Esophagus squamous epithelium (tissue), 5 donors: ENCODE measurements at places on chromosomes 1 and 21. TPM values are rescaled to one million over a fixed set of nuclear protein-coding genes. Genes with fewer than 3 reads are reported as not detected.

ZNF695 gene
- 0.15 TPM for total RNA-seq

CPLANE2 gene
- 5.6 TPM for total RNA-seq

ESPN gene
- total RNA-seq = 14.5 TPM

TMEM54 gene
- 175 TPM for total RNA-seq

FAM177B gene
- total RNA-seq = not detected

S100A6 gene
- 943 TPM for total RNA-seq

TTC4 gene
- total RNA-seq = 21.9 TPM

FMO4 gene
- 5.7 TPM for total RNA-seq

CDKN2C gene
- total RNA-seq = 16.5 TPM

SMIM34 gene
- total RNA-seq = not detected

NBPF20 gene
- 2.3 TPM for total RNA-seq

TFAP2E gene
- 0.38 TPM for total RNA-seq

RORC gene
- total RNA-seq = 11.5 TPM

TMEM125 gene
- 5.2 TPM for total RNA-seq

RNASEL gene
- 5.6 TPM for total RNA-seq

CNTN2 gene
- total RNA-seq = not detected

FCAMR gene
- total RNA-seq = not detected

DNA sequence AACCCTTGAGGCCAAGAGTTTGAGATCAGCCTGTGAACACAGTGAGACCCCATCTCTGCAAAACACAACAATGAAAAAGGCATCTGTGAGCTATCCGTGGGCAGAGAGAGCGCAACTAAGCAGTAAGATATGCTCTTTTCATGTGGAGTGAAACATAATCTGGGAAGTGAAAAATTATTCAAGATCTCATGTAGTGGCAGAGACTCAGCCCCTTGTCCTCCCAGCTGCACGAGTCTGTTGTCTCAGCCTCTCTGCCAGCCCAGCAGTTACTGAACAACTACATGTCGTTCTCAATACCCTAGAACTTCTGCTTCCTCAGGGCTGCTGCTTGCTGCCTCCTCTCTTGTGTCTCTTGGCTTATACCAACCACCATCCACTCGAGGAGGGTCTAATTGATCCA lies 61.3 kb upstream of the WDR26 start:
- no peak for DNase-seq

GRCh38 chr1:47608296-47608875 lies 170.5 kb downstream of the FOXD2 start:
- DNase-seq = no peak

DNA sequence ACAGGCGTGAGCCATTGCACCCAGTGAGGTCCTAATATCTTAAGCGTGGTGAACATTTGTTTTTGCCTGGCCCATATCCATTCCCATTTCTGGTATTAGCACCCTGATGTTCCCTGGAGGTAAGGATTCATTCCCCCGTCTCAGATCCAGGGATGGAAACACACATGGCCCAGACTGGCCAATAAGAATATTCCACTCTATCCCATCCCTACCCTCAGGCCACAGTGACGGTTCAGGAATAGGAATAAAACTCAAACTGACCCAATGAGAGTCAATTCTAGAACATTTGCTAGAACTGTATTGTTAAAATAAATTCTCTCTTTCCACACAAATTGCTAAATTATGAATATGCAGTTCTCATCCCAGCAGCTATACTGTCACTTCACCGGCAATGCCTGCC lies 76.1 kb downstream of the PIK3R3 start:
- no peak for DNase-seq

- DNase-seq = no peak
Measured at GRCh38 chr1:43271186-43272118, 1.7 kb downstream of the TMEM125 start.

DNA sequence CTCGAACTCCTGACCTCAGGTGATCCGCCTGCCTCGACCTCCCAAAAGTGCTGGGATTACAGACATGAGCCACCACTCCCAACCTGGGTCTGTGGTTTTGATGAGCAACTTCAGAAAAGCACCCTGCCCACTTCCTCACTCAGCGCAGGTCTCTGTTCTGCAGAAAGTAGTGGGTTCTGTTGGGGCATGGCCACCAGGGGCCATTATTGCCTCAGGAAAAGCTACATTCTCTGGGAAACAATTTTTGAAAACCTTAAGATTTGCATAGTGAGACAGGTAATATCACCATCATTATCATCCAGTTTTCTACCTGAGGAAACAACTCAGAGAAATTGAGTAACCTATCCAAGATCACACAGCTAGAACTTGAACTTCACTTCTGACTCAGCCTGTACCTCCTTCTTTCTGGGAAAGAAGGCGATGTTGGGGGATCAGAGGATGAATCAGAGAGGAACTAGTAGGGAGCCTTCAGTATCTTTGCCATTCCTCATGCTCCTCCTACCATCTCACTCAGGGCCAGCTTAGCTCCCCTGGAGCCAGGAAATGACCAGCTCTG lies 7.1 kb upstream of the NES start:
- DNase-seq = no peak

- DNase-seq = no peak
Measured at GRCh38 chr21:28738882-28739281, 253.8 kb downstream of the LTN1 start.

- no peak for DNase-seq
Measured at GRCh38 chr1:184164536-184164935, 113.0 kb downstream of the TSEN15 start.

DNA sequence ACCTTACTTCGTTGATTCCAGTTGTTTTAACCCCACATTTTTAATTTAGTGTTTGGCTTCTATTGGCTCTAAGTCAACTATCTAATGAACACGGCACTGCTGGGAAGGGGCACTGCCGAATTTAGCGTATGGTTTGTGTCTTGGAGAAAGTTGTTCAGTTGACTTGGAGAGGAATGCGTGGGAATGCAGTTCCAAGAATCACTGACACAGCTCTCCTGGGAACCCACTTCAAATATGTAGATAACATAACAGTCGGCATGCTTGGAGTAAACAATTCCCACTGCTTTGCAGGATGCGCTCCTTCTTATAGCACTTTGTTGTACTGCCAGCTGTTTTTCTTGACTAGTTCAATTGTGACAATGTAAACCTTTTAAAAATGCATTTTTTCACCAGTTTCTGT lies 104.3 kb downstream of the RYR2 start:
- no peak for DNase-seq

DNA sequence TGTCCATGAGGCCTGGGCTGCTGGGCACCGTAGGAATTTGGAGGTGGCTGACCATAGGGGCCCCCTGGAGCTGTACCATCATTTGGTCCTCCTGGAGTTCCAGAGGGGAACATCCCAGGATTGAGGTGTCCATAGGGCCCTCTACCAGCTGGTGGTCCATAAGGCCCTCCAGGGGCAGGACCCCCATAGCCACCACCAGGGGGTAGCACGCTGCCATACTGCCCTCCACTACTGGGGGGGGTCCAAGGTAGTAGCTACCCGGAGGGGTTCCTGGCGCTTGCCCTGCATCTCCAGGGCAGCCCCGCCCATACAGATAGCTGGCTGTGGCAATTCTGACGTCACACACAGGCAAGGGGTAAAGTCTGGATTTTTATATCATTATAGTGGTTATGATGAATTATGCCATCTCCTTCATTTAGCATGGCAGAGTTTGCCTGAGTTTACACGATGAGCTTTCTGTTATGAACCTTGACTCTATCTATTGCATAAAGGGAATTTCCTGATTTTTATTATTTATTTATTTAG lies 13.2 kb downstream of the MDM4 start:
- no peak for DNase-seq

DNA sequence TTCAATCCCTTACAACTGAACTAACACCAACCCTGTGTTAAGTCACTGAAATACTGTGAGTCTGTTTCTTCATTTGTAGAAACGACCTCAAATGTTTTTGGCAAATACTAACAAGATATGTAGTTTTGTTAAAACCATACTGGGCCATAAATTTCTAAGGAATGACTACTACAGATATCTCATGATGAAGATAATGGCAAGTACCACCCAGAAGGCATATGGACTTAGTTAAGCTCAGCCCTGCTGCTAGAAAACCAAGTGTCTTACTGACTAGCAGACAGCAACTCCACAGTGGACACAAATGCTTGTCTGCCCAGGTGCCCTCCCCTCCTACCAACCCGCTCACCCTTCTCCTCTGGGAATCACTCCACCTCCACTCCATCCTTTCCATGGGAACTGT lies 44.5 kb upstream of the BMP8B start:
- DNase-seq = no peak

GRCh38 chr1:24743404-24744211 lies 1.6 kb upstream of the CLIC4 start:
- no peak for DNase-seq

- no peak for DNase-seq
Measured at GRCh38 chr1:37094302-37094701, 60.0 kb upstream of the GRIK3 start.

- DNase-seq = no peak
Measured at GRCh38 chr1:23273450-23274133, 56.3 kb upstream of the HTR1D start.

GRCh38 chr21:18249672-18250071 lies 5.0 kb downstream of the CHODL start:
- DNase-seq = no peak

DNA sequence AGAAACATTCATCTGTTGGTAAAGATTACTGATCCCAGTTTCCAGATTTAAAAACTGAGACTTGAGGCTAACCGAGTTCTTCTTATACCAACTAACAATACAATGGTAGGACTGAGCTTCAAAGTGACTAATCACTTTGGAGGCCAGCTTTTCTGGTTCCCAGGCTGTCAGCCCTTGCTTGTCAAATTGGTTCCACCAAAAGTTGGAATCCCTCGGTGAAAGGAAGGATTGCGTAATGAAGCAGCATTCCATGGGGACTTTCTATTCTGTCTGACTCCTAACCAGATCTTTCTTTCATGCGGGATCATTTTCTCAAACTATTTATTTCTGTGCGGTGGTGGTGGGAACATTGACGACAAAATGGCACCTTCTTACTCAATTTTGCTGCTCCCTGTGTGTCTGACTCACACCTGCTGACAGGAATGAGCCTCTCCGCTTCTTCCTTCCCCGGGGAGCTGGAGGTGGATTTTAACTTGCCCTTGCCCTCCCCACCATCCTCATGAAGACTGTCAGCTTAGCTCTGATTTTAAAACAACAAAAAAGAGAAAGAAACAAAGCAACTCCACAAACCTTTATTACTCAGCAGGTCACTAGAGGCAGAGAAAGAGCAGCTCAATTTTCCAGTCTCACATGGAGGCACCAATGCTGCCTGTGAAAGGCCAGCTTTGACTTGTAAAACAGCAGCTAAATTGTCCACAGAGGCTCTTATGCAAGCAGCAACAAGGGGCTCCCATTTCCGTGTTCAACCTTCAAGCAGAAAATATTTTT lies 32.9 kb upstream of the RASAL2 start:
- DNase-seq = no peak

GRCh38 chr1:97136996-97137395 lies 415.4 kb downstream of the PTBP2 start:
- DNase-seq = no peak

GRCh38 chr1:154467434-154468102 lies 34.5 kb upstream of the TDRD10 start:
- DNase-seq = no peak

GRCh38 chr1:31531177-31531999 lies 44.9 kb upstream of the TINAGL1 start:
- DNase-seq = no peak

GRCh38 chr1:82441402-82441801 lies 640.7 kb downstream of the ADGRL2 start:
- no peak for DNase-seq

DNA sequence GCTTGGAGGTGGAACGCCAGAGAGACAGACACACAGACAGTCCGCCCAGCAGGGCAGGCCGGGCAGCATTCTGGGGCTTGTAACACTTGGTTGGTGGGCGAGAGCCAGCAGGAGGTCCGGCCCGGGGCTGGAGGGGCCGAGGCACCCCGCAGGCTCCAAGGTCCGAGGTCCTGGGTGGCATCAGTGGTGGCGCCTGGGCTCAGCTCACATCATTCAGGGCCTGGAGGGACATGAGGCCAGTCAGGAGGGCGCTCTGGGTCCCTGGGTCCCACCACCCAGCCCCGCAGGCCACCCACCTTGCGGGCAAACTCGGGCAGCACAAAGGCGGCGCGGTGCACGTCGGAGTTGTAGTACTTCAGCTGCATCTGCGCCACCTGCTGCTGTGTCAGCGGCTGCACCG lies 5.2 kb downstream of the SRM start:
- DNase-seq = no peak

DNA sequence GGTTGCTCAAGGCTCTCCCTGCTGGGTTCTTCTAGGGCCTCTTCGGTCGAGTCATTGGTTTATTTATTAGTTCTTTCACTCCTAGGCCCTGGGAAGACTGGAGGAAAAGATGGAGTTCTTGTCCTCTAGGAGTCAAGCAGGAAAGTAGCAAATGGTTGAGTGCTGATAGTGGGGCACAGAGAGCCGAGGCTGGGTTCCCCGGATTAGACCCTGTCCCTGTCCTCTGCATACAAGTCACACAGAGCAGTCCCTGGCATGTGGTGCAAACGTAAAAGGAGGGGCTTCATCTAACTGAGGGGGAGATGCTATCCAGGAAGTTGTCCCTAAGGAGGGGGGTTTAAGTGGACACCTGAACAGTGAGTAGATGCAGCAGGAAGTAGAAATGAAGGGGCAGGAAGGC lies 19.2 kb upstream of the KCNE2 start:
- no peak for DNase-seq

DNA sequence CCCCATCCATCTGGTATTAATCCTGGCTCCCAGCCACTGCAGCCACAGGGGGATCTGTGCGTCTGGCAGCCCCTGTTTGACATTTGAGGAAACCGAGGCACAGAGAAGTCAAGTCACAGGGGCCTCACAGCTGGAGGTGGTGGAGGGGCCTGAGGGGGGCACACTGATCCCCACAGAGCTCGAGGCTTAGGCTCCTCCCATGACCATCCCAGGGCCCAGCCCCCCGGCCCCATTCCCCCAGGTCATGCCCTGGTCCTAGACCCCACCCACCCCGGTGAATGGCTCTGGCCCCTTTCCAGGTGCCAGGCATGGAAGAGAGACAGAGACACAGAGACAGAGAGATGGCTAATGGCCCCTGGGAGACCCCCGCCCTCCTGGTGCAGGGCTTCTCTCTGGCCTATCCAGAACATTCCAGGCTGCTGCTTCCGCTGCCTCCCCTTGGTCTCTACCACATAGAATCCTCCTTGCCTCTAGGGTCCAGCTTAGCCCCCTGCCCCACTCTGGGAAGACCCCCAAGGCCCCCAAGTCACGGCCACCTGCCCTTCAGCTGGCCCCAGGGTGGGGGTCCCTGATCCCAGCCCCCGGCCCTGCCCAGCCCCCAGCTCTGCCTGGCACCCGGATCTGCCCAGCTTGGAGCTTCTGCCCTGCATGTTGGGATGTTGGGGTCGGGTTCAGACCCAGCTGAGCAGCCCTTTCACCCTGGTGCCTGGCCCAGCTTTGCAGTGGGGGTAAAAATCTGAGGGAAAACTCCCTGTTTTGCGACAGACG lies 29.2 kb upstream of the LRRC3 start:
- no peak for DNase-seq

DNA sequence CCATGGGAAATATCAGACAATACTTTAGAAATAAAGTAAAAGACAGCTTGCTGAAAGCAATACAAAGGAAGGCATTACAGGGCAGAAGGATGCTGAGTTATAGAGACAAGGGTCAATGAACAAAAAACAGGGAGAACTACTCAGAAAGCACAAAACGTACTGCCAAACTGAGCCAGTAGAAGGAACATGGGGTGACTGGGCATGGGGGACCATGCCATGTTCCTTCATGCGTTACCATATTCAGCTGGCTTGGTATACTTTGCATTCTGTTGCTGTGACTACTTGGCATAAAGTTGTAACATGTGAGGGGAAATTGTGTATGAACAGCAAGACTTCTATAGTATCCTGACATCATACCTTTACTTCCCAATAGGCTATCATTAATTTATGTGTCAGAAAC lies 358.6 kb upstream of the LYPLAL1 start:
- DNase-seq = no peak

- no peak for DNase-seq
Measured at GRCh38 chr1:85378534-85378933, 86.4 kb downstream of the DDAH1 start.
